ENCODE measurements at places on chromosomes 7 and 10. TPM values are rescaled to one million over a fixed set of nuclear protein-coding genes. Genes with fewer than 3 reads are reported as not detected.

Gene FXYD4
- not detected for total RNA-seq

Gene SFR1
- 3.9 TPM for total RNA-seq

Gene GPNMB
- 142 TPM for total RNA-seq

Gene HGF
- total RNA-seq, result under 0.01 TPM

Gene TRPV6
- not detected for total RNA-seq

All from tracheal epithelial cell (primary cell).